ENCODE measurements at places on chromosomes 12 and 14. TPM values are rescaled to one million over a fixed set of nuclear protein-coding genes. Genes with fewer than 3 reads are reported as not detected.
A peak's percentile ranks its signal among the peaks of the same experiment; 100 is the strongest.

TSHR gene
- not detected for total RNA-seq

NKX2-1 gene
- 177 TPM for total RNA-seq

DNA sequence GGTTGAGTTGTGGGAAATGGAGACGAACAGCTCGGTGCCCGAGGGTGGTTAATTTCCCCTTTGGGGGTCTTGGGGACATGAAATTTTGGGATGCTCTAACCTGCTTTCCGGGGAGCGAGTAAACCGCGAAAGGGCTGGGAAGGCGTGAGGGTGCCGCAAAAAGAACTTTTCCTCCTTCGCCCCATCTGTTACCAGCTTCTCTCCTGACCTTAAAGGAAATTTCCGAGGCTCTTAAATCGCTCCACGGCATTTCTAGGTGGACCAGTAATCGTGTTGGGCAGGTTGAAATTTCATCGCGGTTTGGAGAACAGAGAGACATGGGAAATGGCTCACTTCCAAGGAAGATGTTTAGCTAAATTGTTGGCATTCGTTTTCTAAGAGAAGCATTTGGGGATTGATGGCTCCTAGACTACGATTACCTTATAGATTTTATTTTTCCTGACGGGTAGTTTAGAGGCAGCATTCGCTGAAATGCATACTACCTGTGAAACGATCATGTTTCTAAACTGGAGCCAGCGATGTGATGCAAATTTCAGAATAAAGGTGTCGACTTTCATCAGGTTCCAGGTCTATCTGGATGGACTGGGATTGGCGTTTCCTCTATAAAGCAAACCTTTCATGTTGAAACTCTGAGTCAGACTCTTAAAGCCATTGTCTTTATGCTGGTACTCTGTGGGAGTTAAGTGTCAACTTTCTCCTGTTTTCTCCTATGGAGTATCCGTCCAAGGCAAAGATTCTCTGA is 414.5 kb downstream of the PCNX1 start:
- H3K4me3 ChIP-seq: peak overlapping the region; percentile 89
- peak overlapping the region; percentile 96 for H3K27ac ChIP-seq
- H3K36me3 ChIP-seq: no peaks in the 10 kb centered on the region
- H3K27me3 ChIP-seq: no peaks in the 10 kb centered on the region
- H3K4me1 ChIP-seq: peaks cover 26% of the 10 kb centered on the region

- no peak overlapping the region for H3K27ac ChIP-seq
- peaks cover 18% of the 10 kb centered on the region for H3K4me1 ChIP-seq
- no peak overlapping the region for H3K4me3 ChIP-seq
- no peak for DNase-seq
These were observed 61.5 kb downstream of the DHRS2 start for GRCh38 chr14:23697680-23698079.

GPR84 gene
- 0.96 TPM for total RNA-seq

DNA sequence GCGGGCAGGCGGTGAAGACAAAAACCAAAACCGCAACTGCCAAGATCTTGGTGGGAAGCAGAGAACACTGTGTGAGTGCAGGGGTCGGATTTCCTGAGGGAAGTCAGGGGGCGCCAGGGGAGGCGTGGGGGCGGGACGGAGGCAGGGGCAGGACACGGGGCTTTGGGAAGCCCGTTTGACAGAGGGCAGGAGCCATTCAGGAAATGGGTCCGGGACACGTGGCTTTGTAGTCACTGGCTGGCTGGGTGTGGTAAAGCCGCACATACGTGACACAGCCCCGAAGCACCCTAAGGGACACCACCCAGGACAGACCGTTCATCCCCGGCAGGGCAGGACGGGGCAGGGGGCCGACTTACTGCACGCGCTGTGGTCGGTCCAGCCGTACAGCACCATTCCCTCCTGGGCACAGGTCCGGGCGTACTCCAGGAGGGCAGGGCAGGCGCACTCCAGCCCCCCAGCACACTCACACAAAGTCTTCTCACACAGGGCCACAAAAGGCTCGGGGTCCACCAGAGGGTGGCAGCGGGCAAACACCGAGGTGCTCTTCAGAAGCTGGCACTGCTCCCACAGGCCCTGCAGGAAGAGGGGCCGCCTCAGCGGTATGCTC is 49.4 kb downstream of the VWF start:
- H3K4me1 ChIP-seq: peaks cover 32% of the 10 kb centered on the region
- H3K27me3 ChIP-seq: no peaks in the 10 kb centered on the region
- H3K4me3 ChIP-seq: peak overlapping the region; percentile 28
- peak overlapping the region; percentile 63 for H3K27ac ChIP-seq
- peak; percentile 76 for DNase-seq

DNA sequence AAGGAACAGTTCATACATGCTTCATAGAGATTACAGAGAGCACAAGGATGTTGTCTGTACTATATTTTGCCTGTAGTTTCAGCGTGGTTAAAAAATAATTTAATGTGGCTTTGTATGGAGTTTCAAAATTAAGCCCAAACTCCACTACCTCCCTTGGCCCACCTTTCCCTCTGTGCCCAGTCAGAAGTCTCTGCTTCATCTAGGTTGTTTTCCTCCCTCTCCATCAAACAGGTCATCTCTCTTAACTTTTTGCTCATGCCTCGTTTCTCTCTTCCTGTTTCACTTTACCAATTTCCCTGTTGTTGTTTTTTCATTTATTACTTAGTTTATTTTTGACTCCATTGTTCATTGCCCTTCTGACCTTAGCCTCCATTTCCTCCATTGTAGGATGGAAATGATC is 94.9 kb upstream of the NEDD1 start:
- H3K36me3 ChIP-seq: no peaks in the 10 kb centered on the region
- no peaks in the 10 kb centered on the region for H3K4me1 ChIP-seq
- no peak overlapping the region for H3K4me3 ChIP-seq
- no peaks in the 10 kb centered on the region for H3K27me3 ChIP-seq
- DNase-seq: no peak

TBC1D30 gene
- total RNA-seq: 14.8 TPM

DNA sequence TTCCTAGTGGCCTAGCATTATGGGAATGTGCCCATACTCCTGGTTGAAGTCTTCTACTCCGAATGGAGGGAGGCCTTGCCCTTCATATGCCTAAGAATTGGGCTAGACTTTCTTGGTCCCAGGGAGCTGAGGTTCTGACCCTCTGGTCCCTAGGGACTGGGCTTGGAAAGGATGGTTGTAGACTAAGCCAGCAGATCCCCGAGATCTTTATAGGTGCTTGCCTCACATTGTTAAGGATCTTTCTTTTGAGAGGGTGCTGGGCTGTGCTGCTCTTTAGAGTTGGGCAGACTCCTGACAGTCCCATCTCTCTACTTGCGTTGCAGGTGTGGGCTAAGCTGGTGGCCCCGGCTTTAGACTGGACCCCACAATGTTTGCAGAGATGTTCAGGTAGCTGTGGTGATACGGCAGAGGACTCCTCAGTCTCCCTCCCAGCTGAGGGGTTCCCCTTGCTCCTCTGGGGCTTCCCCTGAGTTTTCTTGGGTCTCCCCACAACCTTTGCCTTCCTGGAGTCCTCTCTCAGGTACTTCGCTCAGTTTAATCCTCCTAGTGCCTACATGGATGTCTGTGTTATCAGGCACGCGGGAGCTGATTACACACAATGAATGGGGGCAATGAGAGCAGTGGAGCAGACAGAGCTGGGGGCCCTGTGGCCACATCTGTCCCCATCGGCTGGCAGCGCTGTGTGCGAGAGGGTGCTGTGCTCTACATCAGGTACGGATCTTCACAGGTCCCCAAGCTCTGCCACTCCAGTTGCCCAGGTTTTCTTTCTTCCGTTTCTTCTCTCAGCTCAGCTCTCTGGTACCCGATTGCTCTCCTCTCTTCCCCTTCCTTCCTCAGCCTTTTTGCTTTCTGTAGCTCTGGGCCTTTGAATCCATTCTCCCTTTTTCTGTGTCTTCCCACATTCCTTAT is 1.3 kb downstream of the MBD6 start:
- peak overlapping the region; percentile 89 for H3K27ac ChIP-seq
- DNase-seq: no peak
- H3K27me3 ChIP-seq: no peaks in the 10 kb centered on the region
- H3K4me1 ChIP-seq: peaks cover 37% of the 10 kb centered on the region
- peak overlapping the region; percentile 74 for H3K4me3 ChIP-seq

GRCh38 chr12:115273456-115273855 is 589.5 kb upstream of the TBX3 start:
- H3K4me3 ChIP-seq: no peak overlapping the region
- no peaks in the 10 kb centered on the region for H3K36me3 ChIP-seq
- H3K27me3 ChIP-seq: no peaks in the 10 kb centered on the region
- H3K4me1 ChIP-seq: no peaks in the 10 kb centered on the region
- H3K27ac ChIP-seq: no peak overlapping the region
- DNase-seq: no peak

- H3K4me1 ChIP-seq: peaks cover 21% of the 10 kb centered on the region
- H3K36me3 ChIP-seq: no peaks in the 10 kb centered on the region
- peak; percentile 72 for DNase-seq
- peak overlapping the region; percentile 71 for H3K27ac ChIP-seq
- no peaks in the 10 kb centered on the region for H3K27me3 ChIP-seq
These were observed 888 bp downstream of the CCDC88C start for GRCh38 chr14:91416744-91417119.

PLBD1 gene
- 49.3 TPM for total RNA-seq

DNA sequence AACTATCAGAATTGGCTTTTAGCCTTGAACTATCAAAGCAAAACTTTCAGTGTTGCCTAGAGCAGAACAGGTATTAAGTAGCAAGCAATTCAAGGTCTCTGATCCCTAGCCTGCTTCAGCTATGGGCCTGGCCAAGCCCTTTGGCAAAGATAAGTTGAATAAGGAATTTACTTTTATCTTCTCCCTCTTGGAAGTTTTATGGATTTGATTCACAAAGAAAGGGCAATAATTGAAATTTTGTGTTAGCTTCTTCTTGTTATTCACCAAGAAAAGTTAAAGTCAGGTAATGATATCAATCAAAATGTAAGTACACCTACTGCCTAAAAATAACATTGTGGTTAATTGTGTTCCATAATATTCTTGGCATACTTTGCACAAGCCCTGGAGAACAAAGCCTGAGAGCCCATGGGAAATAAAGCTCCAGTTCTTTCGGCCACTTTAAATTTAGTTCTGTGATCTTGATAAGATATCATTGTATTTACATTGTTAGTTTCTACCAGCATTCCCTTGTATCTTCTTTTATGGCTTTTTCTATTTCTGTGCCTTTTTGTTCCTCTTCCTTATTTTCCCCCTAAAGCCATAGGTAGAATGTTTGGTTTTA is 158.0 kb downstream of the RAD51B start:
- no peaks in the 10 kb centered on the region for H3K36me3 ChIP-seq
- no peak overlapping the region for H3K27ac ChIP-seq
- peaks cover 7% of the 10 kb centered on the region for H3K4me1 ChIP-seq

- H3K27me3 ChIP-seq: peaks cover 7% of the 10 kb centered on the region
- no peaks in the 10 kb centered on the region for H3K4me1 ChIP-seq
- H3K36me3 ChIP-seq: no peaks in the 10 kb centered on the region
These were observed 15.1 kb upstream of the PLEK2 start for GRCh38 chr14:67426983-67427606.
